ENCODE measurements at places on chromosomes 5 and 9.

GRCh38 chr5:36631620-36632362 is 25.4 kb downstream of the SLC1A3 start:
- no peak for DNase-seq

GRCh38 chr9:123304340-123304691 is 35.9 kb upstream of the STRBP start:
- no peak for DNase-seq

DNA sequence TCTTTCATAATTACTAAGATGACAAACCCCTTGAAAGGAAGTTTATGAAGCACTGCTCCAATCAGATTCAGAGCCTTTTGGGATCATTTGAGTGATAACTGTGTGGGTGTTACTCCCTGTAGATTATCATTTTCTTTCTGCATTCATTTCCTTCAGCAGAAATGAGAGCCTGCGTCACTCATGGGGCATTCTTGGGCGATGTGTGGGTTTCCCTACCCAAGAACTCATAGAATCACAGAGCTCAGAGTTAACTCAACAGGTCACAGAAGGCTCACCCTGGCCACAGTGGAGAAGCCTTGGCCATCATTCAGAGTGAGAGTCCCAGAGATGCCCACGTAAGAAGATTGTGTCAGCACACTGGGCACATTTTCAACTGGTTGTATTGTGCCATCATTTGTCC is 401.9 kb downstream of the TLE4 start:
- DNase-seq, result no peak

- no peak for DNase-seq
Observed at GRCh38 chr9:38091310-38092199, 22.5 kb upstream of the SHB start.

DNA sequence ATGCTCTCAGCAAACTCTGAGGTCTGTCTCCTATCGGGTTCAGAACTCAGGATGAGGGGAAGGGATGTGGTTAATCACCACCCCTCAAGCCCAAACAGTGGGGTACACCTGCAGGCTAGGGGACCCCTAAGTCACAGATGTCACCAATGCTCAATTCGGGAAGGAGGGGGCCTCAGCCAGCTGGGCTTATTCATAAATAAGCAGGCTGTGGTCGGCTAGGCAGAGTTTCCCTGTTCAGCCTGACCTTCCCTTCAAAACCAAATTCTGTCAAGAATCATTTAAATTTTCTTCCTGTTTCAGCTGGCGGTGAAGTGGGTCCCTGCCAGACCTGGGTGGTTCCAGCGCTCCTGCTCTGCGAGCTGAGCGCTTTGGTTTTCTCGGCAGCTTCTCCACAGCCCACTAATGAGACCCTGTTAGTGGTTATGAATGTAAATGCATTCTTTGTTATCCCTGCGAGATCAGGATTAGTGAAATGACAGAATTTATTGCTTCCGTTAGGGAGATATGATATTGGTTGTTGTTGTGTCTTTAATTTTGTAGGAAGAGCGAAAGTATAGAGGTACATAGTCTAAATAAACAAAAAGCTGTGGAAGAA is 68.3 kb downstream of the AK8 start:
- no peak for DNase-seq

DNA sequence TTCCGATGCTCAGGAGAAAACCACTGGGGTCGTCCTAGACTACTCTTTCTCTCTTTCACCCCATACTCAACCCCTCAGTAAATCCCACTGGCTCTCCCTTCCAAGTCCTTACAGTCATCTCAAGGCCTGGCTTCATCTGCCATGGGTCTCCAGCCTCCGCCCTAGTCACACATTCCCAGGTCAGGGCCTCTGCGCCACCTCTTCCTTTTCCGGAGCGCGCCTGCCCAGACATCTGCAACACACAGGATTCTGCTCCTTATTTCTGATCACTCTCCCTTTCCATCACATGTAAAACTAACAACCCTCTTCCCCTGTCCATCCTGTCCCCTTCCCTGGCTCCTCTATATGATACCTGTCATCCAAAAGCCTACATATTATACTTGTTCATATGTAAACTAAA is 39.8 kb downstream of the RAPGEF1 start:
- no peak for DNase-seq

- DNase-seq, result no peak
Observed at GRCh38 chr5:388266-389196, 54.4 kb upstream of the EXOC3 start.

DNA sequence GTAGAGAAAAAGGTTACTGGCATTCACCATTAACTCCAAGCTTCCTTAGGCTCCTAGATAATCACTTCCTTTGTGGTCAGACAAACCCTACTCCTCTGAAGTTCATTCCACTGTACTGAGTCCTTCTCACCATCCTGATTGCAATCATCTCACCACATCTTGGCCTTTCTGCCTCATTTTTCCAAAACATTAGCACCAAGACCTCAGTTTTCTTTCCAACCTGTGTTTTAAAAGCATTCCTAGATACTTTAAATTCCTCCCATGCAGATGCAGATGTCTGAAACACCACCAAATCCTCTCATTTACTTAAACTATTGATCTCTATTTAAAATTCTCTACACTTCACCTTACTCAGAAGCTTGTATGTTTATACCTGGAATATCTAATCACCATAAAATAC is 961.3 kb upstream of the CTNND2 start:
- no peak for DNase-seq

DNA sequence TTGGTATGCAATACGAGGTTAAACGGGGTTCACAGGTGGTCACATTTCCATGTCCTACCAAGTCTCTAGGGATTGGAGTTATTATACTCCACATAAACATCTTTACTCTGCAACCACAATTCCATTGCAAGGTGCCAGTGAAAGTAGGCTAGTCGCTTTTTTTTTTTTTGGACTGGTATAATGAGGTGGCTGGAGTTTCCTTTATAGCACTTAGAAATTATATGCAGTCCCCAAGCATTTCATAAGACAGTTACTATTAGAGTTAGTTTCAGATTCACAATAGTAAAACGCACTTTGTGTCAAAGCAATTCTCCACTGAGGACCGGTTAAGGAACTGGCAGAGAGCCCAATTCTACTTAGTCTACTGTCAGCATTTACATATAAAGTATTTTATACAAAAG is 1.4 kb downstream of the MEF2C start:
- DNase-seq, result no peak

DNA sequence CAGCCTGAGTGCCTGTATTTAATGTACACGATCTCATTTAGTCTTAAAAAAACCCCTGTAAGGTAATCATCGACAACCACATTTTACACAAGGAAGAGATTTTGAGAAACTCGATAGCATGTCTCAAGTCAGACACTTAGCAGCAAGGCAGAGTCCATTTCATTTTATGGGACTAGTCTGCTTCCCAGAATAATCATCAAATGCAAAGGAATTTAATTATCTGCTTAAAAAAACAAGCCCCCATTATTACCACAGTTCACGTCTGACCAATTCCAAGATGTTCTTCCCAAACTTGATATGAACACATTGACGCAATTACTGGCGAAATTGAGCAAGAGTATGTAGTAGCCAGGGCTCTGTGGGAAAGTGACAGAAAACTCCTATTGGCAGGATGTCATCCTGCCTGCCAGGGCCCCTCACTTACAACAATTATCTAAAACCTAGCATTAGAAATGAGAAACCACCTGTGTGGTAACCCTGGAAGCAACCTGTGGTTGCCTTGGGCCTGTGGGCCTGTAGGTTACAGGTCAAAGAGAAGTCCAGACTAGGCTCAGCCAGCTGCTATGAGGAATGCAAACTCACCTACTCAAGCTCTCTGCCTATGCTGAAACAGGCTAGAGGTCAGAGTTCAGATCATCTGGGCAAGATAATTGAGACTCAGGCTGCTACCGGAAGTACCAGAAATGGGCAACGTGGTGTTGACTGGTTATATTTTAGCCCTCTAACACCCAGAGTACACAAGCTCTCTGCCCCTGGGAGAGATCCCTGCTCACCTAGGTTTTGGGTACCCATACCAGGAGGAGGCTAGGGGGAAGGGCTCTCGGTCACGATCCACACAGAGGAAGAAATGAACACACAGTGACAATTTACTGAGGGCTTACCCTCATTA is 1.6 kb downstream of the B4GALT1 start:
- no peak for DNase-seq

DNA sequence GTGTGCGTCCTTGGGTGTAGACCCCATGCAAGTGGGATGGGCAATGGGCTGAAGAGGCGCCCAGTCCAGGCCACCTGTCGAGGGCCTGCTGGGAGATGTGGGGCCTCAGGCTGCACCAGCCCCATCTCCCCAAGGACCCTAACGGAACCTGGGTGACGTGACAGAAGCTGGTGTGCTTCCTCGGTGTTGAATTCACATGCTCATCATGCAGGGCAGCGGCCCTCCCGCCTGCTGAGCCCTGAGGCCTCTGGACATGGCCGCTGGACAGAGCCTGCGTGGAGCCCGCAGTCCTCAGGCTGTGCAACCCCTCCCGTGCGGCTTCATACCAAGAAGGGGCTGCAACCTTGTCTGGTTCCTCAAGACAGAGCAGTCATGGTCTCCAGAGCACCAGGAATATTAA is 26.8 kb downstream of the TERT start:
- DNase-seq, result no peak

- DNase-seq, result no peak
Observed at GRCh38 chr5:132134384-132134783, 60.8 kb downstream of the CSF2 start.

GRCh38 chr5:141172381-141173204 is at the start of gene PCDHB7:
PCDHB7 (plus strand) TSS chr5:141172644; CDS start chr5:141172836, 192 bp downstream.
- DNase-seq, result no peak

- no peak for DNase-seq
Observed at GRCh38 chr5:96157077-96157780, 195.6 kb upstream of the ELL2 start.

DNA sequence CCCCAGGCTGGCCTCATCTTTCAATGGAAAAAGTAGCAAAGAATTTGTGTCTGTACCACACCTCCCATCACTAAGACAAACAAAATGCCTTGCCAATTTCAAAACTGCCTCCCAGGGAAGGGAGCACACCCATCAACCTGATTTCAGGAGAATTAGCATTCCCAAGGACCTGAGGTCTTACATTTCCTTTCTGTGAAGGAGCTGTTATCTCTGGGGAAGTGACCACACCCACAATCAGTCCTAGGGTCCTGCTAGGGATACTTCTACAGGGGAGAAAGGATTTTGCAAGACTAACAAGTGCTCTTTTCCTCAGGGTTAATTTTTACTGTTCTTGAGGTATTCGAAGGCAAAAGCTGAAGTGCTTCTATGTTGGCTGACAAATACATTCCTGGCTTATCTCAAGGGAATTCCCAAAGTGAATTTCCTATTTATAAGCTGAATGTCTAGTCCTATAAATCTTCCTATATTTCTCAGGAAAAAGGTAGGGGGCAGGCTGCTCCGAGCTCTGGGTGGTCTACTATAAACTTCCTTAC is 97.4 kb upstream of the ITGA1 start:
- no peak for DNase-seq

DNA sequence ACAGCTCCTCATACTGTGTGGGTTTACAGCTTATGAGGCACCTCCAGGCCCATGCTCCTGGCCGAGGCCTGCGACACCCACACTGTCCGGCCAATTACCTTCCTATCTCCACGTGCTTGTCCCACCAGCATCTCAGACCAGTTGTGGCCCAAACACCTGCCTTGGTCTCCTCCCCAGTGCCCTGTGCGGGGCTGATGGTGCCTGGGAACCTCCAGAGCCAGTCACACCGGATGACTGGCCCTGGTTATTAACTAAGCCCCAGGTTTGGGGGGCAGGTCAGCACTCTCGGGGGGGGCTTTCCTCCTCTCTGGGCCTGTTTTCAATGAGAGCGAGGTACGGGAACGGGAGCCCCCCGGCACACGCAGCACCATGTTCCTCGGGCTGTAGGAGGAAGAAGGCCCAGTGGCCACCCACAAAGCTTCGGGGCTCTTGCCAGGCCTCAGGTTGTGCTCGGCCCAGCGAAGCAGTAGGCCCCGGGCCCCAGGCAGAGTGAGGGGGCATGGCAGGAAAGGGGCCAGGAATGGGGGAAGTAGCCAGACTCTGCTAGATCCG is 76.0 kb upstream of the PHYKPL start:
- no peak for DNase-seq

GRCh38 chr5:33806738-33807442 is 84.9 kb downstream of the ADAMTS12 start:
- no peak for DNase-seq
